ENCODE measurements at places on chromosomes 3 and 15.
A peak's percentile ranks its signal among the peaks of the same experiment; 100 is the strongest.

DNA sequence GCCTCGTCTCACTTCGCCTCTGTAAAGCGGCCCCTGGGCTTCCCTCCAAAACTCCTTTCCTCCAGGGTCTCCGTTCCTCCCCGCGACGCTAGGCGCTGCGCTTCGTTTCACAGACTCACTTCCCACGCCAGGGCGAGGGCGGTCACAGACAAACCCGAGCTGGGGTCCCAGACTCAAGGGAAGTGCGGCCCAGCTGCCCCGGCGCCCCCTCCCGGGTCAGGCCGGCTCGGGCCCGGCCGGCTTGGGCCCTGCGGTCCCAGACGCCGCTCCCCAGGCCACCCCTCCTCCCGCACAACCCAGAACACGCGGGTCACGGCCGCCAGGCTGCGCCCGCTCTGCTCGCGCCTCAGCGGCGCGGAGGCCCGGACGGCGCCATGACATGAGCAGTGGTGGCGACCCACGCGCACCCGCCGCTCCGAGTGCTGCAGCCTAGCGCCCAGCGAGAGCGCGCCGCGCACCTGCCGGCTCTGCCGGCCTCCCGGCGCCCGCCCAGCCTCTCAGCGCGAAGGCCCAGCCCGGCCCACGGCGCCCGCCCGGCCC is 547 bp downstream of the NUP210 start:
- peak; percentile 64 for DNase-seq

GRCh38 chr3:183430325-183430957 is 2.0 kb upstream of the MCF2L2 start:
- no peak for DNase-seq

GRCh38 chr3:20105513-20106280 is 65.5 kb downstream of the KAT2B start:
- DNase-seq, result no peak

GRCh38 chr3:188236271-188236670 is 82.3 kb downstream of the LPP start:
- DNase-seq, result no peak

- DNase-seq, result no peak
Measured at GRCh38 chr3:42398080-42398479, 12.3 kb downstream of the LYZL4 start.

DNA sequence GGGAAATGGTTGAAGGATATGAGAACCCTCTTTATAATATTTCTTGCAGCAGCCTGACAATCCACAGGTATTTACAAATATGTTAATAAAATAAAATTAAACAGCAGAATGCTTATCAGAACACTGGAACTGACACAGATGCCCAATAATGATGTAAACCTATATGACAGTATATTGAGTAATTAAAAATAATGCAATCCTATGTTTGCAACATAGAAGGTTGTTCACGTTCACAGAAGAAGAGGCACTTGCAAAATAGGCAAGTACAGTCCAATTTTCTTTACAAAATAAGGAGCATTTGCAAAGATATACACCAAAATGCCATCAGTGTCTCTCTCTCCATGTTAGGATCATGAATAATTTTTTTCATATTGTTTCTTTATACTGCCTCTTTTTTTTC is 397.0 kb upstream of the WNT5A start:
- DNase-seq, result no peak
